ENCODE measurements at places on chromosomes 3 and 15. TPM values are rescaled to one million over a fixed set of nuclear protein-coding genes. Genes with fewer than 3 reads are reported as not detected.

The AQR gene
- total RNA-seq = 32.9 TPM

- DNase-seq = no peak
Observed at GRCh38 chr3:141994856-141995255, 118.4 kb downstream of the ATP1B3 start.

GRCh38 chr3:47016086-47016933, 36.8 kb downstream of the NBEAL2 start:
- DNase-seq = no peak

DNA sequence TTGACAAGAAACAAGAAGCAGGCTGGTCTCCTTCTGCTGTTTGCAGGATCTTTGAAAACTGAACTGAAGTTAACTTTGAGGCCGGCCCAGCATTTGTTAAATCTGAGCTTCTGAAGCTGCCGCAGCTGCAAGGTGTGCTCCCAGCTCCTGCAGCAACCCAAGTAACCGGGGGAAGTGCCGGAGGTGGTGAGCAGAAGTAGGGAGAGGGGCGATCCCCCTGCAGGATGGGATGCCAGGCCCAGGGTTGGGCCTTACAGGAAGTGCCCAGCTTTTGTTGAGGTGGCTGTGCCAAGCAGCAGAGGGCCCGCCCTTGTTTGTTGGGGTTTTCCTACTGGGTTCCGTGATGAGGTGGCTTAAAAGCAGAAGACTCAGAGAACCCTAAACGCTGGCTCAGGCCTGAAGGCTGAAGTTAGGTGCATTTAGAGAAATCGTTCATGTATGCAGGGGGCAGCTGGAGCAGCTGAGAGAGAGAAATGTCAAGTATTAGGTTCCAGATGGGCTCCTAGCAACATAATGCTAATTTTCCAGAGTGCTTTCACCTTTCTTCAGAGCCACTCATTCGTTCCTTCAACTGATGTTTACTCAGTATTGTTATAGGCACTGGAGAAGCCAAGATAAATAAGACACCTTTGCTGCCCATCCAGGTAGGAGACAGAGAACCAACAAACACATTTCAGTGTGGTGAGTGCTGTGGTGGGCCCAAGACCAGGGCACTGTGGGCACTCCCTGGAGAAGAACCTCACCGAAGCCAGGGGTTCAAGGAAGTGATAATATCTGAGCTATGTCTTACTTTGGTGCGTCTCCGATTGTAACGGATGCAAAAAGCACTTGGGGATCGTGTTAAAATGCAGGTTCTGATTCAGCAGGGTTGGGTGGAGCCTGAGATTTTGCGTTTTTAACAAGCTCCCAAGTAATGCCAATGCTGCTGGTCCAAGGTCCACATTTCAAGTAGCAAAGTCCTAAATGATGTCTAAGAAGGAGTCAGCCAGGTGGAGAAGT, 42.2 kb upstream of the PLCL2 start:
- DNase-seq = no peak

The RGMA gene
- total RNA-seq = 47.1 TPM

- no peak for DNase-seq
Observed at GRCh38 chr3:194757647-194758061, 72.0 kb downstream of the FAM43A start.

GRCh38 chr3:55065331-55065730, 137.5 kb upstream of the LRTM1 start:
- no peak for DNase-seq
